NCI-H524 (cell line): ENCODE measurements at places on chromosomes 7 and 10.

GRCh38 chr10:101062232-101063049, 652 bp downstream of the KAZALD1 start:
- peak; percentile 43 for DNase-seq

DNA sequence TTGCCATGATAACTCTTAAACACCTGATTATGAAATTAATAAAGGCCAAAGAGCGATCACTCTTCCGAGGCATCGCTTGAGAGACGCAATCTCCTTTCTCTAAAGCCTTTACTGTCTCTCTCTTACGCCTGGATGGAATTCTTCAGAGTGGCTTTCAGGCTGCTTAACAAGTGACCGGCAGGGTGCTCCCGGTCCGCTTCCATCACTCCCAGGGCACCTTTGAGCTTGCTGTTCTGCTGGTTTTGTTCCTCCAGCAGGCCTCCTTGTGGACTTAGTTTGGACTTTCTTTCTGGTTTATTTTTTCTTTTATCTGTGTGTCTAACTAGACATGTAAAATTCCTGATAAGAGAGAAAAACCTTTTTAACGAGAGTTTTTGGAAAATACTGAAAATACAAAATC, 60.9 kb downstream of the MRPL32 start:
- no peak for DNase-seq

DNA sequence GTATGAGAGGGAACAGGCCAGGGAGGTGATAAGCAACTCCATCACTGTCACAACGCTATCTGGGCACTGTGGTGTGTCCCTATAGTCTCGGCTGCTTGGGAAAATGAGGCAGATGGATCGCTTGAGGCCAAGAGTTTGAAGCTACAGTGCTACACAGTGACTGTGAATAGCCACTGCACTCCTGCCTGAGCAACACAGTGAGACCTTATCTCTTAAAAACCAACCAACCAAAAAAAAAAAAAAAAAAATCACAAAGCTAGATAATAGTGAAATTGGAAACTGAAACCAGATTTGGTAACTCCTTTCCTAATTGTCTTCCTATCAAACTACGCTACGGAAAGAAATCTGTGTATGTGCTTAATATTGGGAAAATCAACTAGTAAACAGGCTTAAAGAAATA, 14.1 kb downstream of the MICU1 start:
- no peak for DNase-seq

DNA sequence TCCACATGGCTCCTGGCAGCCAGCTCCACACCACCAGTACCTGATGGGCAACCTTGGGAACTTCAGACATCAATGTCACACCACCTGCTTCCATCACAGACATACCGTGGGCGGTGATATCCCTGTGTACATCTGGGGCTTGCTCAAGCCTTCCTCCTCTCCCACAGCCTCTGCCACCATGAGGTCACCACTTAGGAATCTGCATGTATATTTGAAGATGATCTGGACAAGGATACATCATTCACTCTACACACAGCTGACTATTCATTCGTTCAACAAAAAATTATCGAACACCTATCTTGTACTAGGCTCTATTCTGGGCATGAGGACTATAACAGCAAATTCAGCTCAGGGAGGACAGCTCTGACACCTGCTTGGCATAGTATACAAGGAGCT, 6.8 kb downstream of the DLG5 start:
- no peak for DNase-seq

- DNase-seq = no peak
Observed at GRCh38 chr7:1127001-1127400, 33.0 kb downstream of the ZFAND2A start.

GRCh38 chr10:83166344-83166743, 973.0 kb upstream of the GHITM start:
- DNase-seq = peak; percentile 63

DNA sequence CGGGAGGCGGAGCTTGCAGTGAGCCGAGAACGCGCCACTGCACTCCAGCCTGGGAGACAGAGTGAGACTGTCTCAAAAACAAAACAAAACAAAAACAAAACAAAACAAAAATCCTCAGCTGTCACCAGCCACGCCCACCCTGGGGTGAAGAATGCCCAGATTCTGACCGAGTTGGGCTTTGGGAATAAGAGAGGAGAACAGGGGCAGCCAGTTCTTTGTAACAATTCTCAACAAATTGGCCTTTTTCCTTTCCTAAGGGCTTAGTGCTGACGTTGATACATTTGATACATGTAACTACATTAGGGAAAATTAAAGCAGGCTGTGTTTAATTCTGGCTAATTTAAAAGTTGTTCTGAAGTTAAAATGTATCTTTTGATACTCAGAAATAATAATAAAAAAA, 121.0 kb downstream of the EPC1 start:
- no peak for DNase-seq

DNA sequence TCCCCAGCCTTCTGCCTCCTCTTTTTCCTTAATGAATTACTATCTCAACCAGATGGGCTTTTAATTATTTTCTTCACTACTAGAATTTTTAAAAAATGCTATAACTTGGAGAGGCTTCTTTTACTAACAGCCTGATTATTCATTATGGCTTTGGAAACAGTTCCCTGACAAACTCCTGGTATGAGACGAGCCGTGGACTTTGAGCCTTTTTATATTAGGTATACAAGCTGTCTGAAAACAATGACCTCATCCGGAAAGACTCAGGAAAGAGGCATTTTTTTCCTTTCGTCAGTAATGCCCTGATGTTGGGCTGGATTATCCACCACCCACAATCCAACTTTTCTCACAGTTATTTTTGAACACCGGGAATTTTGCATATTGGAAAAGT, 26.7 kb upstream of the ABLIM1 start:
- DNase-seq = no peak

- DNase-seq = no peak
Observed at GRCh38 chr7:130419658-130420057, 21.2 kb downstream of the CEP41 start.

DNA sequence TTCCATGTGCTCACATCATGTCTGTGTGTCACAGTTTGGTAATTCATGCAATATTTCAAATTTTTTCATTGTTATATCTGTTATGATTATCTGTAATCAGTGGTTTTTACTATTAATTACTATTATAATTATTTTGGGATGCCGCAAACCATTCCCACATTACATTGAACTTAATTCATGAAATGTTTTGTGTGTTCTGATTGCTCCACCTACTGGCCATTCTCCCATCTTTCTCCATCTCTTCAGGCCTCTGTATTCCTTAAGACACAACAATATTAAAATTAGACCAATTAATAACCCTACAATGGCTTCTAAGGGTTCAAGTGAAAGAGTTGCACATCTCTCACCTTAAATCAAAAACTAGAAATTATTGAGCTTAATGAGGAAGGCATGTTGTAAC, 398.5 kb downstream of the PCDH15 start:
- DNase-seq = no peak

GRCh38 chr7:19747740-19748339, 25.6 kb downstream of the TMEM196 start:
- DNase-seq = peak; percentile 60

- DNase-seq = no peak
Observed at GRCh38 chr7:68206946-68207485, 1210.4 kb downstream of the TYW1 start.

DNA sequence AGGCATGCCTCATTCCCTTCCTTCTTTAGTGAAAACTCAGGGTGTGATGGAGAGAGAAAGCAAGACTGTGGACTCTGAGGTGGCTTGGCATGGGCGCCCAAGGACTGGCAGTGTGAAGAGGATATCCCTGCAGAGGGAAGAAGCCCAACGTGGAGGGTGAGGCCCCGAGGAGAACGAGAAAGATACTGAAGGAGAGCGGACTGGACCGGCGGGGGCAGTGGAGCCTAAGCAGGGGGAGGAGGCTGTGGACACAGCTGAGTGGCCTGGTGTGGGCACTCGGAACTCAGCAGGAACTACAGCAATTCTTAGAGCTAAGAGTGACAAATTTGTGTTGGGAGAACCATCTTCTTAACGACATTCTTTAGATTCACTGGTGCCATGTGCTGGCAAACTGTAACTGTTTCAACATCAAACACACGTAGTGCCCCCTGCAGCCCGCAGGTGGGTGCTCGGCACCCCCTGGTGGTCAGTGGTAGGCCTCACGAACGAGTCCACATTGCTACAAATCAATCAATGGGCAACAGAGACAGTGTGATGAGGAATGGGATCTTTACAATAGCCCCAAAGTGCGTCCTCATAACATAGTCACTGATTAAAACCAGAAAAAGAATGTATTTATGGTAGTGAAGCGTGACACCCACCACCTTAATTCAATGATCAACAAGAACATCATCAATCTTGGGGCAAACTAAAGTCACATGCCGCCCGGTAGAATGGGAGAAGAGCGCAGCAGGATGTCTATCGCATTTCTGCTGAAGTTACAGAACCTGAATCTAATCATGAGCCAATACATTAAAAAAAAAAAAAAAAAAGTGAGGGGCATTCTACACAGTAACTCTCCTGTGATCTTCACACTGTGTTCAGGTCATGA, 2.0 kb upstream of the SFTPA1 start:
- DNase-seq = peak; percentile 49

- no peak for DNase-seq
Observed at GRCh38 chr7:44383566-44383965, 58.2 kb upstream of the CAMK2B start.

GRCh38 chr7:78334426-78334825, 535.9 kb downstream of the PHTF2 start:
- peak; percentile 38 for DNase-seq

DNA sequence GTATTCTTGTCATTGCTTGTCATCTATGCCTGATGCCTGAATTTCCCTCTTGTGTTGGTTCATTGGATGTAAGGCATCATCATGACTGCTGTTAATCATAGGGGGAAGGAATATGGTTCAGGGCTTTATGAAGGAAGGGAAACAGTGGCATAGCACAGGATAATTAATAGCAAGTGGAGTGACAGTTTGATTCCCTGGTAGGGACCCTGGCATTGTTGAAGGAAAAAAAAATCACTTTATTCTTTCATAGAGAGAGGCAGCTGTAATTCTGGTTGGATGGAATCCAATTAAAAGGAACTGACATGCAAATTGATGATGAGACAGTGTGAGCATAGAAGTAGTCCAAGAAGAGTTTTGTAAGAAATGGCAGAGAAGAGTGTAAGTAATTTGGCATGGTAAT, 121.4 kb downstream of the AUTS2 start:
- DNase-seq = no peak

- DNase-seq = no peak
Observed at GRCh38 chr10:76935941-76936613, 701.5 kb downstream of the KCNMA1 start.

DNA sequence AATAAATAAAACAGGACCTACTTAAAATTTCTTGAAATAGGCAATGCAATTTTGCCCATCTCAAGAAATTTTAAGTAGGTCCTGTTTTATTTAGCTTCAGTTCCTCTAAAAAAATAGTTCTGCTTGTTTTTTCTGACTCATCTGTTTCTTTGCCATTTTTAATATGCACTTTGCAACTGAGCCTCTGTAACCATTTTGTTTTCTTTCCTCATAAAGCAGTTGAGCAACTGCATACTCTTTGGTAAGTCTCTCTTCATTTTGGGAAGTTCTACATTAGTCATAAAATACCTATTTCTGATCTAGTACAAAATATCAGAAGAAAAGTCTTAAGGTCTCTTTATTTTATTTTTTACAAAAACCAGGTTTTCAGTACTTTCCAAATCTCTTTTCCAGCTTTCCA, 18.0 kb downstream of the TAS2R40 start:
- no peak for DNase-seq

DNA sequence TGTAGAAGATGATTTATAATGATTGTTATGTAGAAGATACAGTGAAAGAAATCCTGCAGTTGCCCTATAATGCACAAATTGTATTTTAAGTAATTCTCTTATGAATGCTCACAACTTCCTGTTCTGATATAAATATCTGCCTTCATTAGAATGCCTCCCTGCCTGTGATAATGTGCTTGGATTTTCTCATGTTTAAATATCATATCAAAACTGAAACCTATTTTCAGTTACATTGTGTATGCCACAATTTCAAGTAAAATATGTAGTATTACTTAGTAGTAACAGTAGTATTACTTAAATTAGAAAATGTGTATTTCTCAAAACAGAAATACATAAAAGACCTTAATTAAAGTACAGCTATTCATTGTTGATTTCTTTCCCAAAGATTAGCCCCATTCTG, 41.1 kb upstream of the TFEC start:
- DNase-seq = no peak

GRCh38 chr7:863106-863505, 13.2 kb upstream of the GET4 start:
- no peak for DNase-seq

GRCh38 chr10:11874568-11875493, 51.7 kb downstream of the PROSER2 start:
- no peak for DNase-seq

DNA sequence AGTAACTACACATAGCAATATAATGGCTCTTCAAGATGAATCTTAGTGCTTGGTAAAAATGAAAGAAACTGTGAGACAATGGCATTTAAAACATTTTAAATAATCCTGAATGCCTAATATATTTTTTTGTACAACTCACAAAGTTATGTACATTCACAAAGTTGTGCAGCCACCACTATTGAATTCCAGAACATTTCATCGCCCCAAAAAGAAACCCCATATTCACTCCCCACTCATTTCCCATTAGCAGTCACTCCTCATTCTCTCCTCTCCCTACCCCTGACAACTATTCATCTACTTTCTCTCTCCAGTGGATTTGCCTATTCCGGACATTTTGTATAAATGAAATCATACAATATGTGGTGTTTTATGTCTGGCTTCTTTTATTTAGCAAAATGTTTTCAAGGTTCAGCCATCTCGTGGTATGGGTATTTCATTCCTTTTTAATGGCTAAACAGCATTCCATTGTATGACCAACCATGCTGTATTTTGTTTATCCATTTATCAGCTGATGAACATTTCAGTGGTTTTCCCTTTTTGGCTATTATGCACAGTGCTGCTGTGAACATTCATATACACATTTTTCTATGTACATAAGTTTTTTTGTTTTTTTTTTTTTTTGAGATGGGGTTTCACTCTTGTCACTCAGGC, 34.7 kb downstream of the ENTPD7 start:
- DNase-seq = no peak

DNA sequence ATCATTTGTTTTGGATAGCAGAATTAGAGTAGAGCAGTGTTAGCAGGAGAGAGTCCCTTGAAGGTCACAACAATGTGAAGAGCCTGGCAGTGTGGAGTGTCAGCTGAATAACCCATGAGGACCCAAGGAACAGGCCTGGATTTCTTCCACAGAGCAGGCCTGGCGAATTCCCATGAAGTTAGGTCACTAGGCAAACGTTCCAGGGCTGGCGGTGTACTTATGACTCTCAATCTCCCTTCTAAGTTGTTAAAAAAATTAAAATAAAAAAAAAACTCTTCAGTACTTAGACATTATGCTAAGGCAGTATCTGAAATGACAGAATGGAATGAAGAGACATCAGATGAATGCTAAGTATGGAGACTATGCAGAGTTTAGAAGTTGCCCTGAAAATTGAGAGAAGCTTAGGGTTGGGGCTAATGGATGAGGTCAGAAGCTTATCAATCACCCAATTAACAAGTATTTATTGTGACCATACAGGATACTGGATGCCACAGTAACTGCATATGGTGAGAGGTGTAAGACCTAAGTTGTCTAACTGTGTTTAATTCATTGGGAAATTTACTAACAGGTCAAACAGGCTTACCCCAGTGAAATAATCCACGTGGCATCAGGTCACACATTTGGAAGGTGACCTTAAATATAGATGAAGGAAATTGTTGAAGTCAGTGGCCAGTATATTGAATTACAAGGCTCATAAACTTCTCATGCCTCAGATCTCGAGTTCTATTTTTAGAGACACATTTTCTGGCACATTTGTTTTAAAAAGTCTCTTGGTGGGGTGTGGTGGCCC, 126.2 kb upstream of the NRP1 start:
- no peak for DNase-seq

GRCh38 chr10:120684226-120684625, 166.9 kb upstream of the WDR11 start:
- no peak for DNase-seq

- DNase-seq = no peak
Observed at GRCh38 chr10:82282782-82283456, 407.9 kb downstream of the NRG3 start.
